ENCODE measurements at places on chromosomes 1 and 21.

GRCh38 chr21:32114419-32115035 is 164.3 kb downstream of the MIS18A start:
- no peak for DNase-seq

- no peak for DNase-seq
Measured at GRCh38 chr1:84236256-84236655, 65.3 kb upstream of the SAMD13 start.

- peak; percentile 22 for DNase-seq
Measured at GRCh38 chr21:37463083-37463801, 96.7 kb downstream of the DYRK1A start.

DNA sequence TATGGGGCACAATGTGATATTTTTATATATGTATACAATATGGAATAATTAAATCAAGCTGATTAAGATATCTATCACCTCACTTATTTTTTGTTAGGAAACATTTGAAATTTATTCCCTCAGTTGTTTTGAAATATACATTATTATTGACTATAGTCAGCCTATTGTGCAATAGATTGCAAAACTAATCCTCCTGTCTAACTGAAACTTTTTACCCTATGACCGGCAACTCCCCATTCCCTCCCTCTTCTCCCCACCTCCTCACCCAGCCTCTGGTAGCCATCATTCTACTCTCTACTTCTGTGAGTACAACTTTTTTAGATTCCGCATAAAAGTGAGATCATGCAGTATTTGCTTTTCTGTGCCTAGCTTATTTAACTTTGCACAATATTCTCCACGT is 117.7 kb upstream of the SGIP1 start:
- no peak for DNase-seq
